ENCODE measurements at places on chromosomes 1 and 21.

DNA sequence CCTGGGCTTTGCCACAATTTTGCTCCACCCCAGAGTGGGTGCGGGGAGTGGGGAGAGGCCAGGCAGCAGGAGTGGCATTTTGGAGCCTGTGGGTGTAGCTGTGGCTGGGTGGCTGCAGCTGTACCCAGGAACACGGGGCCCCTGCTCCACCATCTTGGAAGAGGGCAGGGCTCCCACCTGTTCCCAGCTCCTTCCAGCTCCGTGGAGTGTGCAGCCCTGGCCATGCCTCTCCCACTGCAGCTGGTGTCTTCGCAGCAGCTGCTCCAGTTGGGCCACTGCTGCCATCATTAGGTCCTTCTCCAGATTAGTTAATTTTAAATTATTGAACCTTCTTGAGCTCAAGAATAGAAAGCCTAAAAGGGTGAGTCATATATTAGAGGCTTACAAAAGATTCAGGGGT lies 17.6 kb downstream of the FAM20B start:
- H3K4me1 ChIP-seq: peaks cover 19% of the 10 kb centered on the region
- H3K27ac ChIP-seq: no peak overlapping the region
- H3K4me3 ChIP-seq: no peak overlapping the region
- H3K27me3 ChIP-seq: no peaks in the 10 kb centered on the region
- peaks cover 25% of the 10 kb centered on the region for H3K36me3 ChIP-seq

- H3K36me3 ChIP-seq: no peaks in the 10 kb centered on the region
- peak overlapping the region; percentile 68 for H3K4me3 ChIP-seq
- H3K4me1 ChIP-seq: peaks cover 14% of the 10 kb centered on the region
- H3K27ac ChIP-seq: no peak overlapping the region
- H3K27me3 ChIP-seq: peaks cover 37% of the 10 kb centered on the region
Measured at GRCh38 chr1:1033731-1034438, 14.0 kb downstream of the AGRN start.

- peaks cover 14% of the 10 kb centered on the region for H3K27me3 ChIP-seq
- peaks cover 3% of the 10 kb centered on the region for H3K36me3 ChIP-seq
- H3K27ac ChIP-seq: no peak overlapping the region
- no peak overlapping the region for H3K4me3 ChIP-seq
Measured at GRCh38 chr1:8711151-8711550, 106.3 kb downstream of the RERE start.

- no peak overlapping the region for H3K27ac ChIP-seq
- no peak for DNase-seq
- H3K4me3 ChIP-seq: no peak overlapping the region
- H3K4me1 ChIP-seq: no peaks in the 10 kb centered on the region
- H3K36me3 ChIP-seq: no peaks in the 10 kb centered on the region
Measured at GRCh38 chr1:90568436-90568835, 148.7 kb downstream of the BARHL2 start.

GRCh38 chr1:207504438-207504837 lies 8.5 kb downstream of the CR1 start:
- H3K4me1 ChIP-seq: peaks cover 19% of the 10 kb centered on the region
- H3K27ac ChIP-seq: no peak overlapping the region
- peaks cover 23% of the 10 kb centered on the region for H3K27me3 ChIP-seq

DNA sequence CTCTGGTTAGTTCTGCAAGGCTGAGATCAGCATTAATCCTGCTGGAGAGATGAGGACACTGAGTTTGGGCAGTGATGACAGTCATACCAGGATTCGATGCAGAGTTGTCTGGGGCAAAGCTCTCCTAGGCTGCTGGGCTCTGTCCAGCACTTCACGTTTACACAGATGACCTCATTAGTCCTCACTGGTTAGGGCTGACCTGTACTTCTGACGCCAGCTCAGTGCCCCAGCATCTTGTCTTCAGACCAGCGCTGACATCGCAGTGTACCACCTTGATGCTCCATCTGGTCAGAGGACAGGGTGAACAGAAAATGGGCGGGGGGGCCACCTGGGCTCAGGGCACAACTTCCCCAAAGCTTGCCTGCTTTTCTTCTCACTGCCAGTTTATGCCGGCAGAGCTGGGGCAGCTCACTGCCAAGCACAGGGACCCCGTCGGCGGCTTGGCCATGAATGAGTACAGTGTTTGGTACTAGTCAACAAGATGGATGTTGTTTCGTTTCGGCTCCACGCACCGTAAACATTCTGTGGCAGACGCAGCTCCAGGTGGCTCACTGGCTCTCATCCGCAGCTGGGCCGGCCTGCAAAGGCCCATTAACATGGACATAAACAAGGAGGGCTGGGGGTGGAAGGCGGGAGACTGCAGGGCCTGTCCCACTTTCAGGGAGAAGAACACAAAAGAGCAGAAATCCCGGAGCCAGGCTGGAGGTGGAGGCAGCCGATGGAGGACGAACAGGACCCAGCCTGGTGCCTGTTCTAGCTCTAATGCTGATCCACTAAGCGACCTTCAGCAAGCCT lies 118.7 kb downstream of the GLIS1 start:
- H3K27ac ChIP-seq: no peak overlapping the region
- no peak overlapping the region for H3K4me3 ChIP-seq
- peak; percentile 17 for DNase-seq
- no peaks in the 10 kb centered on the region for H3K36me3 ChIP-seq
- H3K27me3 ChIP-seq: no peaks in the 10 kb centered on the region

GRCh38 chr1:228691926-228692325 lies 43.4 kb upstream of the RHOU start:
- H3K27me3 ChIP-seq: no peaks in the 10 kb centered on the region
- H3K36me3 ChIP-seq: no peaks in the 10 kb centered on the region
- peaks cover 10% of the 10 kb centered on the region for H3K4me1 ChIP-seq

DNA sequence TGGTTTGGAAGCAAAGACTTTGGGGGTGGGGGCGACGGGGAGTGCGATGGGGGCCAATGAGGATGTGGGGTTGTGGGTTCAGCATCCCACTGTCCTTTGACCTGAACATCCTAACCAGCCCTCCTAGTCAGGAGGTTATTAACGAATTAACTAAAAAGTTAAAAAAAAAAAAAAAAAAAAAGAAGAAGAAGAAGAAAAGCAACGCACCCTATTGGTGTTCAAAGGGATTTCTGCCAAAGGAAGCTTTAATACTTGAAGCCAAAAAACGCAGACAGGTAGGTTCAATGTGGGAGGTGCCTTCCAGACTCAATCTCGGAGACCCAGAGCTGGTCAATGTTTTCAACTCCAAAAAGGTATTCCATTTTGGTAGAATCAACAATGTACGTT lies 2.2 kb downstream of the CLIC6 start:
- DNase-seq: no peak
- H3K4me1 ChIP-seq: peaks cover 6% of the 10 kb centered on the region
- no peaks in the 10 kb centered on the region for H3K36me3 ChIP-seq
- H3K27me3 ChIP-seq: peaks cover 81% of the 10 kb centered on the region
- H3K27ac ChIP-seq: no peak overlapping the region

- peaks cover 2% of the 10 kb centered on the region for H3K27me3 ChIP-seq
- no peak overlapping the region for H3K4me3 ChIP-seq
- DNase-seq: no peak
- H3K27ac ChIP-seq: no peak overlapping the region
Measured at GRCh38 chr1:3718764-3719163, 33.5 kb upstream of the CCDC27 start.
